ENCODE measurements at places on chromosomes 12 and 14.

- DNase-seq, result no peak
These were observed 182.5 kb upstream of the RASSF8 start for GRCh38 chr12:25775968-25776367.

- no peak for DNase-seq
These were observed 31.4 kb downstream of the NCKAP5L start for GRCh38 chr12:49796606-49797448.

- no peak for DNase-seq
These were observed 219.2 kb upstream of the RGS6 start for GRCh38 chr14:71713016-71713415.

- no peak for DNase-seq
These were observed 337.1 kb upstream of the USP15 start for GRCh38 chr12:61923152-61923551.

DNA sequence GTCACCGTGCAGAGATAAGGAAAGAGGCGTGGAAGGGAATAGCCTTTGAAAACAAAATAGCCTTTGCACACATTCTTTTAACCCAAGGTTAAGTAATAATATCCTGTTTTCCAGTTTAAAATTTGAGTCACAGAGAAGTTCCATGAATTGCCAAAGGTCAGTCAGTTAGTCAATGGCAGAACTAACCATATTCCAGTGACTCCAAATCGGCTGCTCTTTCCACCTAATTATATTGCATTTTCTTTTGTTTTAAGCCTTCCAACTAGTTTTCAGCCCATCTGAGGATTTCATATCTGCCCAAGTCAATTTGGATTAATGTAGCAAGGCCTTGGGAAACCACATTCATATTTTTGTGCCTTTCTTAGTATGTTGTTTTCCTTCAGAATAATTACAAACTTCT is 373.0 kb downstream of the CCDC91 start:
- no peak for DNase-seq

DNA sequence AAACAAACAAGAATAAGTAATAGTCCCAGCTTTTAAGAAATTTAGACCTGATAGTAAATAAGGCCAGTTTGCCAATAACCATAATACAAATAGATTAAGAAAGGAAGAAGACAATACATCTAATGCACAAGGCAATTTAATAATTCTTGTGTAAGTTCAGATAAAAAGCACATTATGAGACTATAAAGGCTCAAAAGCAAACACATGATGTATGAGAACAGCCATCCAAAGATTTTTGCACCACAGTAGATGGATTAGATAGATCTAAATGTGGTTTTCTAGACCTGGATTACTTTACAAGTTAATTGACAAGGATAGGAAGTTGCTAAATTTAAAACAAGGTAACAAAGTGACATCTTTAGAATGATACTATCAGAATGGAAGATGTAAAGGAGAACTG is 125.4 kb downstream of the PRKD1 start:
- no peak for DNase-seq

- no peak for DNase-seq
These were observed 264.8 kb downstream of the PDZRN4 start for GRCh38 chr12:41452838-41453407.

GRCh38 chr12:48442179-48442847 is 30.0 kb upstream of the ANP32D start:
- DNase-seq, result no peak

GRCh38 chr12:19979584-19979983 is 388.8 kb upstream of the PDE3A start:
- no peak for DNase-seq

- DNase-seq, result no peak
These were observed 156.6 kb downstream of the RPAP3 start for GRCh38 chr12:47549258-47549657.

DNA sequence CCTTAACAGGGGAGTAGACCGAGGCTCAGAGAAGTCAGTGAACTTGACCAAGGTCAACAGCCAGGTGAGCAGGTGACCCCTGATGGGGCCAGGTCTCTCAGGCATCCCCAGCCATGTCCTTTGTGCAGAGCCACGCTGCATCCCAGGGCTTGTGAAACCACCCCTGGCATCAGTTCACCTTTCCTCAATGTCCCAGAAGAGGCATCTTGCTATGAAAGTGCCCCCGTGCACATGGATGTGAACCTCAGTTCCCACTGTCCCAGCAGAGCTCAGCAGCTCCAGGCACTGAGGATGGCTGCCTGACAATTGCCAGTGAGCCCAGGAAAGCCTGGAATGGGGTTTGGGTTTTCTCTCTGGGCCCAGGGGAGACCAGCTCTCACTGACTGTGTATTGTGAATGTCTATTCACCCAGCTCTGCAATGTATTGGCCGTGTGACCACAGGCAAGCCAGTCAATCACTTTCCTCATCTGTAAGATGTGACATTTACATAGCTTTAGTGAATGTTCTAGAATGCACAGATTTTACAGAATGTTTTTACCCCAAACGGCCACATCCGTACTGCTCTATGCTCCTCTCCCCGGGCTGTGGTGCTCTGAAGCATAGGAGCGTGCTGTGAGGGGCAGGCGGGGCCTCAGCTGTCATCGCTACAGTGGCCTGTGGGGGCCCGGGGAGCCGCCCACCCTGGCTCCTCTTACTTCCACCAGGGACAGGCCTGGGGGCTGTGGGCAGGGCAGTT is 4.9 kb downstream of the CACNA2D4 start:
- DNase-seq, result no peak

DNA sequence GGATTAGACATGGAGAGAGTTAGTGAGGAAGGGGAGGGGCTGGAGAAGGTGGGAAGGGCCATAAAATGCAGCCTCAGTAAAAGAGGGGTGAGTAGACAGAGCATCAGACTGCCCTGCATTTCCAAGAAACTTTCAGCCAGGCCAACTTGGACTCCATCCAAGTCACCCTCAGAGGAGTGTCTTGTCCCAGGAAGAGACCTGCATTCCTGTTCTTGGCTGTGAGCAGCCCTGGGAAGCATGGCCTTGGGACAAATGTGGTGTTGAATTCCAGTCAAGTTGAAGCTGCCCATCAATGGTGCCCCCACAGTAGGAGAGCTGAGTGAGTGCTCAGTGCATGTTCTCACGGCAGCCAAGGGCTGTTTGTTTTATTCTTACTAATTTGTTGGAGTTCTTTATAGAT is 35.0 kb upstream of the TUNAR start:
- DNase-seq, result no peak

DNA sequence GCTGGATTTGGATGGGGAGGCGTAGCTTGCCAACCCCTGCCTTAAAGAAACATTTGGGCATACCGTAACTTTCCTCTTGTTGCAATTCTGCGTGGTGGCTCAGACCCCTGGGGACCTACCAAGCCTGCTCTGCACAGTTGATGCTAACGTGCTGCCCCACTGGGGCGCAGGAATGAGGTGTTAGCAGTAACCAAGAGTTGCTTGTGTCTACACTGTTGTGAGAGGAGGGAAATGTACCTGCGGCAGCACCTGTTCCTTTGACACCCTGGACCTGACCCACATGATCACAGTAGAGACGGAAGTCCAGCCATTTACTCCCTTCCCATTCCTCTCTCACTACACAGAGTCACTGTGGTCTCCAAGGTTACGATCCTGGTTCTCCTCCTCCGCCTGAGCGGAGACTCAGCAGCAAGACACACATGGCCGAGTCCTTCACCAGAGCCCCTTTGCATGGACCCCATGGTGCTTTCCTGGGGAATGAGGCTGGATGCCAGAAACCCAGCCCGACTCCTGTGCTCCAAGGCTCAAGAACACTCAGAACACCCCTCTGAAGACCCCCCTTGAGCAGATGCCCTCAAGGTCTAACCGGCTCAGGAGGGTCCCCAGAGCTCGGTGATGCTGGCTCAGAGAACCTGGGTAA is 84.8 kb downstream of the FBXL14 start:
- no peak for DNase-seq

DNA sequence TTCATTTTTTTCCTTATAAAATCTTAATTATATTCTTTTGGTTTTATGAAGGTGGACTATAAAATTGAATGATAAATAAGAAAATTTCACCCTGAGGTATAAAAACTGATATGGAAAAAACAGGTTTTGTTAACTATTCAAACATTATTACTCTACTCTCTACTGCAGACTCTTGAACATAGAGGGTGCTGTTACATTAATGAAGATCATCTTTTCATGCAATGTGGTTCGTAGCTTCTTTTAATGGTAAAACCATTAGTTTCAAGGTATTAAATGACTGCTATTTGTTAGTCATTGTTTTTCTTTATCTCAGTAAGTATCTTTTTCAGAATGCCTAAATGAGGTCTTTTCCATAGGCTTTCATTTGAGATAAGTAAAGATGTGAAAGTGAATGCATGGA is 510.4 kb downstream of the SLC16A7 start:
- no peak for DNase-seq

DNA sequence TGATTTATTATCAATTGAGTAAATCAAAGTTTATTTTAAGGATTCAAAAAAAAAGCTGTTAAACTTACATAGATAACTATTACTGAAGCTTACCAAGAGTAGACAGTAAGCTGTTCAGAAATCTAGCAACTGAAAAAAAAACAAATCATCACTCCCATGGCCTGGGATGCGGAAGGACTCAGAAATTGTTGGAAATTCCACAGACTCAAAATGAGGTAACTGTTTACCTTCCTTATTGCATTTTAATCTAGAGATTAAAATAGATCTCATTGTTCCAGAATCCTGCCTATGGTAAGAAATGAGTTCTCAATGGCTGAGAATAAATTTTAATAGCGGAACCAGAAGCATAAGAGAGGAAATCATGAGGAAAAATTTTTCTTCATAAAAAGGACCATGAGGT is 87.2 kb downstream of the PPM1H start:
- DNase-seq, result no peak

- DNase-seq, result no peak
These were observed 101.3 kb downstream of the TMEM121 start for GRCh38 chr14:105627701-105628100.

All from SHP77 treated with DMSO at 0.1 percent for 48 hours (cell line).